ENCODE measurements at places on chromosomes 7 and 10.

- no peak for DNase-seq
Measured at GRCh38 chr10:126902157-126902556, 3.1 kb upstream of the DOCK1 start.

- no peak for DNase-seq
Measured at GRCh38 chr10:18501198-18501597, 150.2 kb downstream of the NSUN6 start.

- DNase-seq: no peak
Measured at GRCh38 chr7:27611059-27611458, 51.6 kb downstream of the HIBADH start.

DNA sequence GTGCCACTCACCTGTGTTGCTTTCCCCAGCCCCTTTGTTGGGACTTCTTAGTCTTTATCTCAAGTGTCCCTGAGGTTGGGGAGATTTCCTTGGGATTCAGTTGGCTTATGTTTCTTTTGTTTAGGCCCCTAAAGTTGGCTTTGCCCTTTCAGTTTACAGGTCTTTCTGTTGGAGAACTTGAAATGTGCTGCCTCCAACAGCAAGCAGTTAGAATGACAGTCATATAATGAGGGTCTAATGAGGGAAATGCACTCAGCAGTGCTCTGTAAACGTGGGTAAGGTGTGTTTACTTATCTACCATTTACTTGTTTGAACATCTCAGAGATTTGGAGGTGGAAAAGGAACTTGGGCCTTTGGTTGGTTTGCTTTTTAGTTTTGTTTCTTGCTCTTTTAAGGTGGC is 191.4 kb upstream of the STK17A start:
- DNase-seq: no peak

GRCh38 chr7:30923009-30923773 is 11.5 kb downstream of the AQP1 start:
- DNase-seq: no peak

- no peak for DNase-seq
Measured at GRCh38 chr7:79268730-79269129, 184.7 kb downstream of the MAGI2 start.
